ENCODE measurements at places on chromosomes 7 and 10.

DNA sequence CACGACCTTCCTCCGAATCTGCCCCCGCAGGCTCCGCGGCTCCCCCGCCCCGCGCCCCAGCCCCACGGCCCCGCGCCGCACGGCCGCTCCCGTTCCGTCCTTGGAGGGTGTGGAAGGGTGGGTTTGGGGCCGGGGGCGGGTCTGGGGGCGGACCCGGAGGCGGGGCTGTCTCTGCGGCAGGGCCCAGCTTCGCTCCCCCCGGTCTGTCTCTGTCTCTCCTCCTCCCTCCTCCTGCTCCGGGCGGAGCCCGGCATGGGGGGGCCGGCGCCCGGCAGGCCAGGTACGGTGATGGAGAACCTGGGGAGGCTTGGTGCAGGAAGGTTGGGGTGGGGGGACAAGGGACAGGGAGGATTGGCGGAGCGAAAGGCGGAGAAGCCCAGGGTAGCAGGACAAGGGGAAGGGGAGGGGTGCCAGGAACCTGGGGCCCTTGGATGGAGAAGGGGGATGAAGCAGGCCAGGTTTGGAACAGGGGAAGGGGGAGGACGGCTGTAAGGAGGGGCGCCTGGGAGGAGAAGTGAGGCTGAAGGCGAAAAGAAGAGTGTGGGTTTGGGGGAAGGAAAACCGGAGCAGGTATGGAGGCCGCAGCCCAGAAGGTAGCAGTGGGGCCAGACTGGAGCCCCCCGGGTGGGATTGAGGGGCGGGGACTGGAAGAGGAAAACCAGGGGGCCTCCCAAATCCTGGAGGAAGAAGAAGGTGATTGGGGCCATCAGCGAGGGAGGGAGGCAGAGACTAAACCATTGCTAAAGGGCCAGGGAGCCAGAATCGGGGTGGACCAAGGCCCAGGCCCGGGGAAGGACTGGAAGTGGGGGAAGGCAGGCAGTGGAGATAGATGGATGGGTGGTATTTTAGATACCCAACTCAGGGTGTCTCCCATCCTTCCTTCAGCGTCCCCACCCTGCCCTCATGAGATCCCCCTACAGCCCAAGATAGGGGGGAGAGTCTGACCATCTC, at the start of gene NYAP1:
Gene NYAP1 (plus strand): TSS at position 206 of the 951 bp plus-strand sequence. CDS start 1,385 bp downstream, outside the sequence.
- no peak for DNase-seq

DNA sequence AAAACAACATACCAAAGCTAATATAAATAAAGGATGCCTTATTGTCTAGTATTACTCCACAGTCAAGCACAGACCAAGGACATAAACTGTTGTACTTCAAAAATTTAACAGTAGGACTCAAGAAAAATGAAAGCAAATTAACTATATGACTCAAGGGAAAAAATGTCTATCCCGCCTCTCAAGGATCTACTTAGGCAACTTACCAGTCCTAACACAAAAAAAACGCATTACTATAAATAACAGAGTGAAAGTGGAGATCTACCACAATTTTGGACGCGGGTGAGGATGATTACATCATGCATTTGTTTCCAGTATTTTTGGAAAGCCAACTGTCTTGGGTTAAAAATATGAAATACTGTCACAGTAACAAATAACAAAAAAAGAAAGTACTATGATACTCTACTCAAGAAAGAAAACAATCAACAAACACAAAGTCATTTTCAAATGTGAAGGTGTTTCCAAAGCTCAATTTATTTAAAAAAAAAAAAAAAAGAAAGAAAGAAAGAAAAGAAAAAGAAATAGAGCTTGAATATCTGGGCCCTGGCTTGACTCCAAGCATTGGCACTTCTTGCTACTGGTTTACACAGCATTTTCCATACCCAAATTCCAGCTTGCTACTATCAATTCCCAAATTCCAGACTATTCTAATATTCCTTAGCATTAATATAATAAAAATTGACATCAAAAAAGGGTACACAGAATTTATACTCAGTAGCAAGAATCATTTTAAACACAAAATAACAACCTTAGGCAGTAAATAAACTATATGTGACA, 99.4 kb downstream of the RSU1 start:
- no peak for DNase-seq

DNA sequence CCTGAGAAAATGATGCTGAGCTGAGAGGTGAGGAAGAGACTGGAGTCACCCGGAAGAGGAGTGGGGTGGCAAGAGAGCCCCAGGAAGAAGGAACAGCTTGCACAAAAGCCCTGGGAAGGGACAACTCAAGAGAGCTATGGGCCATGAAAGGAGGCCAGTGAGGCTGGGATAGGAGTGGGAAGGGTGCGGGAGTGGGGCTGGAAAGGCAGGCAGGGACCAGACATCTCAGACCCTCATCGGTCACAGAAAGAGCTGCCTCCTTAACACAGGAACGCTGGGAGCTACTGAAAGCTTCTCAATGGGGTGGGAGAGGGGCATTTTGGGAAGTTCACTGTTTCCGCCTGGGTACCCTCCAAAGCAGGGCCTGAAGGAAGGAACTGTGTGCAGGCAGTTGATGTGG, 122.0 kb upstream of the UNC5B start:
- DNase-seq = no peak

DNA sequence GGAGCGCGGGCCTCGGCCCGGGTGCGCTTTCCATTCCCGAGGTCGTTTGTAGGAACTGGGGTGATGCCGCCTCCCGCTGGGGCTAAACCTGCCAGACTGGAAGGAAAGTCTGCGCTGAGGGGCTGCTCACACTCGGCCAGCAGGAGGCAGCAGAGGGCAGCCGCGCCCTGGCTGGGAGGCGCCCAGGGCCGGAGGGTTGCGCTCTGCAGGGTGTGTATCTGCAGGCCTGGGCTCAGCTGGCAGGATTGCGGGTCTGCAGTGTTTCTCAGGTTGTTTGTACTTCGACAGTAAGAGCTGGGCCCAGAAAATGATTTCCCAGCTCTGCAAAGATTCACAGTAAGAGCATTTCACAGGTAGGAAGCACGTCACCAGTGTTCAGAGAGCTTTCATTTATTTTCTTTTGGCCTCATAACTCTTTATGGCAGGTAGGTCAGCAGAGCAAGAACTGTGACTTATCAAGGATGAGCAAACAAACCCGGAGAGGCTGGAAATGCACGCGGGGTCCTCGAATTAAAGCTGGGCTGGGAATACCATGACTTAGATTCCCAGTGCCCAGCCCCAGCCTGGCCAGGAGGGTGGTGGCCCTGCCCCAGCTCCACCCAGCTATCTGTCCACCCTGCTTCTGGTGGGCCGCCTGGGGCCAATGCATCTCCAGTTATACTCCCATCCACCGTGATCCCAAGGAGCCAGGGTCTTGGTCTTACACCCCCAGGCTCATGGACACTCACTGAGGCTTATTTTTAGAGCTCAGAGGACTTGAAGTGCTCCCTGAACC, 15.2 kb upstream of the PPP2R2D start:
- DNase-seq = no peak

GRCh38 chr10:47349941-47350371, 1.8 kb downstream of the RBP3 start:
- no peak for DNase-seq

DNA sequence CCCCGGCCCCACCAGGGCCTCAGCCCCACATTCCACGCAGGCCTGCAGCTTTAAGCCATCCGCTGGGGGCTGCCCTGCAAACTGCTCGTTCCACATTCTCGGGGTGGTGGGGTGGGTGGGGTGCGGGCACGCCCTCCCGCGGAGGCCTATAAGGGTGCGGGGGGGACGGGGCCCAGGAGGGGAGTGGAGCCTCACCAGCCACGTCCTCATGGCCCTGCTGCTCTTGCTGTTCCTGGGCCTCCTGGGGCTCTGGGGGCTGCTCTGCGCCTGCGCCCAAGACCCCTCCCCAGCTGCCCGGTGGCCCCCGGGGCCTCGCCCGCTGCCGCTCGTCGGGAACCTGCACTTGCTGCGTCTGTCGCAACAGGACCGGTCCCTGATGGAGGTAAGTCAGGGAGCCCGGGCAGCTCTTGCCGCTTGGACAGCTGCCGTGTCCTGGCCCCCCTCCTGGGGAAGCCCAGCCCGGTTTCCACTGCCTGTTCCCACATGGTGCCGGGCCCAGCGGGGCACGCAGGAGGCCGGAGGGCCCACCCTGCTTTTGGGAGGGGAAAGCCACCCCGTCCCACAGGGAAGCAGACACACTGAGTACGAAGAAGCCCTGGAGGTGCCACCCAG, at the start of gene CYP2W1:
Gene CYP2W1 (plus strand): TSS at position 178 of the 612 bp plus-strand sequence. CDS start 31 bp downstream, at position 209.
- no peak for DNase-seq

- no peak for DNase-seq
Measured at GRCh38 chr7:87119581-87119980, 32.7 kb upstream of the DMTF1 start.

DNA sequence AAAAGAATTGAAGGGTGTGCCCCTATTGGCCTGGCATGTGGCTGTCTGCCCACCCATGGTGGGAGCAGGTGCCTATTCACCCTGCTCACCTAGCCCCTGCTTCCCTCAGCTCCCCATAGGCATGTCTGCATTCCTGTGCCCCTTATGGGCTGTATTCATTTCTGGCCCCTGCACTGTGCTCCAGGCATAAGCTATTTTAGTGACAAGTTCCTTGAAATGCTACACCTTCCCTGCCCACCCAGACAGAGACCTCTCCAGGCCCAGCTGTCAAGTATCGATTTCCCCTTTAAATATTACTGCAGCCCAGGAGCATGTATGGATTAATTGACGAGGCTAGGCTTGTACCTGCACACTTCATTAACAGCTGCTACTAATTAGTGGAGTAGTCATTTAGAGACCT, 235.4 kb downstream of the RPS24 start:
- no peak for DNase-seq

DNA sequence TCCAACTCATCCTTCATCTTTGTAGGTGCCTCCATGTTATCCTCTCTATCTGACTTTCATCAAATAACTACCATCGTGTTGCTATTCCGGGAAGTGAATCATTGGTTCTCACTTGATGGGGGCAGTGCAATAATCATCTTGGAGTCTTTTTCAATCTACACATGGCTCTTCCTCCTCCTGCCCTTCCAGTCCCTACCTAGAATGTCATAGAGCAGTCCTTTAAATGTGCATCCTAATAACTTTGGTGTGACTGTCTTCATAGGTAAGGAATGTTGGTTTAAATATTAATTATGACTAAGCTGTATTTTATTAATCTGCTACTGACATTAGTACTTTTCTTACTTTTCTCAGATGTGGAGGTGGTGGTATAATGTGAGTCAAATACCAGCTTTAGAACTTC, 8.4 kb upstream of the CDK14 start:
- no peak for DNase-seq

GRCh38 chr10:75936841-75937240, 505.4 kb downstream of the LRMDA start:
- no peak for DNase-seq

DNA sequence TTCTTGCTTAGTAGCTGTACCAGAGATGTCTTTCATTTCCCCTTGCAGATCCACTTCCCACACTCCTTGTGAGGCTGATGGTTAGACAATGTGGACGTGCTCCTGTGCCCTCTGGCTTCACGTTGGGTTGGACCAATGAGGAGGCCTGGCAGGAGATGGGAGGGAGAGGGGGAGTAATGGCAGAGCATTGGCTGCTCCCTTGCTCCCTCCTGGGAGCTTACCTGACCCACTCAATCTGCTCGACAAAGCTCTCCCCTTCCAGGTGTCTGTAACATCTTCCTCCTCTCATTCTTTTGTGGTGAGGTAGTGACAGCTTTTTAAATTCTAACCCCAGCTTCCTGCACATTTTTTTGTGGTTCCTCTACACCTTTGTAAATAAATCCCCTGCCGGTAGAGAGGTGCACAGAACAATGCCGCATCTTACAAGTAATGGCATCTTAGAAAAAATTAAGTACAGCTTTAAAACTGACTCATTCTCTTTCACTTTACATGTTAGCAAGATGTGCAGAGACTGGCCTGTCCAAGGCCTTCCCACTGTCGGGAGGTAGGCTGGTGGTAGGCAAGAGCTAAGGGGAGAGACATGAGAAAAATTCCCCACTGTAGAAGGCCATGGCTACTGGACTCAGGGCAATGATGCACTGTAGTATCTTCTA, 134.3 kb downstream of the HTR7 start:
- DNase-seq = no peak

DNA sequence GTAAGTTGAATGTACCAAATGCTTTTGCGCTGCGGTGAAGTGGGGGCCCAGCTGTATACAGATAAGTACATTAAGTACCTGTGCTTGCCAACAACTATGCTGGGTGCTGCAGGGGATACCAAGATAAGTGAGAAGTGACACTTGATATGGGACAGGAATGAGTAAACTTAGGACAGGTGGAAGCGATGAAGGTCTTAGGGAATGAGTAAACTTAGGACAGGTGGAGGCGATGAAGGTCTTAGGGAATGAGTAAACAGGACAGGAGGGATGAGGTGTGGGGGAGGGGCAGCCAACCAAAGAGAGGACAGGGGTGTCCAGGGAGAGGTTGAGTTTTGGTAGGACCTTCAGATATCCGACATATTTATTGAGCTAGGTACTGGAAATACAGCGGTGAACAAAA, 1.4 kb downstream of the MDH2 start:
- DNase-seq = no peak

GRCh38 chr7:107641676-107642075, 19.0 kb upstream of the SLC26A4 start:
- DNase-seq = no peak

- no peak for DNase-seq
Measured at GRCh38 chr7:17663061-17663675, 277.1 kb downstream of the SNX13 start.

GRCh38 chr10:33333260-33334101, 986 bp downstream of the NRP1 start:
- DNase-seq = no peak

GRCh38 chr10:92110039-92110794, 180.7 kb downstream of the CPEB3 start:
- no peak for DNase-seq

GRCh38 chr10:44993922-44994751, 6.6 kb upstream of the ZNF22 start:
- DNase-seq = no peak

DNA sequence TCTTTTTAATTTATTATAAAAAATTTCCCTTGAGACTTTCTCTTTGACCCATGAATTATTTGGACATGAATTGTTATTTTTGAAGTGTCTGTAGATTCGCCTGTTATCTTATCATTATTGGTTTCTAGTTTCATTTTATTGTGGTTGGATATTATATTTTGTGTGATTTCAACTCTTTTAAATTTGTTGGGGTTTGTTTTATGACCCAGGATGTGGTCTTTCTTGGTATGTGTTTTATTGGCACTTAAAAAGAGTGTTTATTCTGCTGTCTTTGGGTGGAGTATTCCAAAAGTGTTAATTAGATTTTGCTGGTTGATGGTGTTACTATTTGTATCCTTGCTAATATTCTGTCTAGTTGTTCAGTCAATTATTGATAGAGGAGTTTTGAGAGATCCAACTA, 50.5 kb upstream of the GPR141 start:
- no peak for DNase-seq

GRCh38 chr10:31004611-31005193, 27.0 kb downstream of the ZNF438 start:
- DNase-seq = no peak

DNA sequence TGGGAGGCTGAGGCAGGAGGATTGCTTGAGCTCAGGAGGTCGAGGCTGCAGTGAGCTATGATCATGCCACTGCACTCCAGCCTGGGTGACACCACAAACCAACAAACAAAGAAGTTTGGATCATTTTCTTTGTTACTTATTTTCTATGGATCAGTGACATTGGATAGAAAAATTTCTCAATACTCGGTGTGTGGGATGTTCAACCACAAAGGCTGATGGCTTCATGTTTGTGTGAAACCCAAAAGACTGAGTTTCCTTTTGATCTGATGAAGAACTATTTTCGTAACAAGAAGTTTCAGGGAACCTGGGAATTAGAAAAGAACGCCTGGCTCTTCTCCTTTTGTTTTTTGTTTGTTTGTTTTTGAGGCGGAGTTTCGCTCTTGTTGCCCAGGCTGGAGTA, 104.0 kb downstream of the HOXA1 start:
- no peak for DNase-seq

Measured in esophagus squamous epithelium (tissue), 5 donors.